ENCODE measurements at places on chromosomes 2 and 18.

DNA sequence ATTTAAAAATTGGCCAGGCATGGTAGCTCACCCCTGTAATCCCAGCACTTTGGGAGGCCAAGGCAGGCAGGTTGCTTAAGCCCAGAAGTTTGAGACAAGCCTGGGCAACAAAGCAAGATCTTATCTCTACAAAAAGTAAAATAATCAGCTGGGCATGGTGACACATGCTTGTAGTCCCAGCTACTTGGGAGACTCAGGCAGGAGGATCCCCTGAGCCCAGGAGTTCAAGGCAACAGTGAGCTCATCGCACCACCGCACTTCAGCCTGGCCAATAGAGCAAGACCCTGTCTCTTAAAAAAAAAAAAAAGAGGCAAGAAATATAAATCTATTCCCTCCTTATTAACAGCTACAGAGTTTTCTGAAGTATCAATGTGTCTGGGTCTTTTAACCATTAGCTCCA, 51.9 kb downstream of the ESCO1 start:
- no peak for DNase-seq

DNA sequence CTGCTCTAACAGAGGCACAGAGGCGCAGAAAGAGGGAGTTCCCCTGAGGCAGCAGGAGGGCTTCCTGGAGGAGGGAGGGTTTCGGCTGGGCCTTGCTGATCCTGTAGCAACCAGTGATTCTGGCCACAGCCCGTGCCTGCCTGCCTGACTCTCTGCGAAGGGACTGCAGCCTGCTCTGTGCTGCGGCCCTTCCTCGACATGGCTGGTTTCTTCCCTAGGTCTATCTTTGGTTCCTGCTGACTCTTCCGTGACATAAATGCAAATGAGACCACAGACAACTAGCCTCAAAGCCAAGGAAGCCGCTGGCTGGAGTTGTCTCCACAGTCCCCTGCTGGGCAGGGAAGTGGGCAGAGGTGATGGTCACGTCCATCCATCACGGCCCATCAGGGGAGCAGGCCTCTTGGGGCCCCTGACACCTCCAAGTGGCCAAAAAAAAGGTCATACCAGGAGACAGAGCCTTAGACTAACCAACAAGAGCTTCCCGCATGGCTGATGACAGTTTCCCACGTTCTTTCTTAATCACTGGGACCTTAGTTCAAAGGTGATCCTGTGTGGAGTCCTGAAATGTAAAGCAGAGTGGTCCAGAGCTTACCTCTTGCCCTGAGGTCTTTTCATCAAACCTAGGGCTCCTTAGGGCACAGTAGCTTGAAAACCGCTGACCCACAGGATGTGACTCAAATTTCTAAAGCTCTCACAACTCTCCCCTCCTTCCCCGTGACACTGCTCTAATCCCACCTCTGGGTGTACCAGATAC, 55.3 kb downstream of the HS1BP3 start:
- peak; percentile 13 for DNase-seq

GRCh38 chr18:66825347-66825746, 221.5 kb upstream of the CDH19 start:
- DNase-seq, result no peak

DNA sequence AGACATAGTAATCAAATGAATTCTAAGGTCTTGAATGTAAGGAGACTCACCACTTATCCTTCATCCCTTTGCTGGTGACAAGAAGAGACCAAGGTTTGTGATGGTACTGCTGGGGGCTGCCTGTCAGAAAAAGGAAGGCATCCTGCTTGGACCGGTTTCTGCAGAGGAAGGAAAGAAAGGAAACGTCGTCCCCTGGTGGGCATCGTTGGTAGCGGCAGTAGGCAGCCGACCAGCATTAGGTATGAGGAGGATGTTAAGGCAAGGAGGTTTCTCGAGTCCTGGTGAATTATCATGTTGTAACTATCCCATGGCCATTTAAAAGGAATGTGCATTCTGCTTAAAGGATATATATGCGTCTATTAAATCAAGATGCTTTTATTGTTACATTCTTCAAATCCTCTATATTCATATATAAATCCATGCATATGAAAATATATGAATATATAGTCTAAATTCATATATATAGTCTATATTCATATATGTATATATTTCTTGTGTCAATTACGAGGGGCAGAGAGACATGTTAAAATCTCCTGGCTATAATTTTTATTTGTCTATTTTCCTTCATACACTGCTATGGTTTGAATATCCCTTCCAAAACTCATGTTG, 94.4 kb upstream of the TGFA start:
- DNase-seq, result peak; percentile 88

DNA sequence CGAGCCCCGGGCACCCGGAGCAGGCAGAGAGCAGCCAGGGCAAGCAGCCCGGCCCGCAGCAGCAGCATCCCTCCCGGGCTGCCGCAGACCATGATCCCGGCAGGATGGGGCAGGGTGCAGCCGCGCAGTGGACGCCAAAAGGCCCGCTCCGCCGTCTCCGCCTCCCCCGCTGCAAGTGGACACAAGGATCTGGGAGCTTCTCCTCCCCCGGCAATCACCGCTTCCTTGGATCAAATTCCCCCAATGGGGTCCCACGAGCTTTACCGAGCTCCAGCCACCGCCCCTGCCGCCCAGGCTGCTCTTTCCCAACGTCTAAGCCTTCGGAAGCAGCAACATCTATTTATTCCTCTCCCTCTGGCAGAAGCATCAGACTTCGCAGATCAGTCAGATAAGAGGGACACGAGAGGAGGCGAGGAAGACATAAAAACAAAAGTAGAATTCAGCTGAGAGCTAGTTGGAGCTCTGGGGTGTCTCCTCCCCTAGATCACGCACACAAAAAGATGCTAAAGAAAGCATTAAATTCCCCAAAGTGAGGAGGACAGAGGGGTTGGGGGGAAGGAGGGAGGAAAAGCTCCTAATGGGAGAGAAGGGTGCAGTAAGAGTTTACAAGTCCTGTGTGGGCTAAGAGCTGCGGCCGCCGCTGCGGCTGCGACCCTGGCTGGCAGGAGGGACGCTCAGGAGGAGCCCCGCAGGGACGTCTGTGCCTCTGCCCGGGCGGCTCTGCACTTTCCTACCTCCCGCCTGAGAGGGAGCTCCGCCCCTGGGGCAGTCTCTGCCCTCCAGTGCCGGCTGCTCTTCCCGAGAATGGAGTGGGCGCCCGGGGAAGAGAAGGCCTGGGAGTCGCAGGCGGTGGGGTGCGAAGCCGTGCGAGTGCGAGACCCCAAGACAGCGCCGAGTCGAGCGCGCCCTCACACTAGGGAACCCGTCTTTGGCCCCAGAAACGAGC, at the start of gene FRZB:
Gene FRZB (minus strand): TSS at position 177 of the 946 bp plus-strand sequence. CDS start 85 bp downstream, at position 92.
- DNase-seq, result peak; percentile 72

GRCh38 chr18:32695534-32695933, 77.3 kb downstream of the KLHL14 start:
- DNase-seq, result no peak

GRCh38 chr2:50564766-50565165, 467.2 kb downstream of the NRXN1 start:
- DNase-seq, result no peak

DNA sequence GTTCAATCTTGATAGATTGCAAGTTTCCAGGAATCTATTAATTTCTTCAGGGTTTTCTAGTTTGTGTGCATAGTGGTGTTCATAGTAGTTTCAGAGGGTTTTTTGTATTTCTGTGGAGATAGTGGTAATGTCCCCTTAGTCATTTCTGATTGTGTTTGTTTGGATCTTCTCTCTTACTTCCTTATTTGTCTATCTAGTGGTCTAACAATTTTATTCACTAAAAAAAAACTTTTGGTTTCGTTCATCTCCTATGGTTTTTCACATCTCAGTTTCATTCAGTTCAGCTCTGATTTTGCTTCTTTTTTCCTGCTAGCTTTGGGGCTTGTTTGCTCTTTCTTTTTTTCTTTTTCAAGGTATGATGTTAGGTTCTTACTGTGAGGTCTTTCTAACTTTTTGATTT, 94.5 kb downstream of the SNTG2 start:
- no peak for DNase-seq

DNA sequence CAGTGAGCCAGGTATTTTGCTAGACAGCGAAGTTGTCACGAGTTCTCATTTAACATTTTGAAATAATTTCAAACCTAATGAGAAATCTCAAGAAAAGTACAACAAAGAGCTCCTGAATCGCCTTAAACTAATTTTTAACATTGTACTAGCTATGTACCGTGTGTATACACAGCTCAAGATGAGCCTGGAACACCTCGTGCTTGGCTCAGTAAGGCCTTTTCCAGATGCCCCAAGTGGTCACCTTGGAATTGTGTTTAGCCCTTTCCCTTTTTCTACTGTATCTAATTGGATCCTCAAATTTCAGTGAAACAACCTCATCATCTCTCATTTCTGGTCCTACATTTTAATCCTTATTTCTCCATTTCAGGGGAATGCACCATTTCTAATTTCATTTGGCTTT, 7.2 kb downstream of the PTPN4 start:
- DNase-seq, result no peak

DNA sequence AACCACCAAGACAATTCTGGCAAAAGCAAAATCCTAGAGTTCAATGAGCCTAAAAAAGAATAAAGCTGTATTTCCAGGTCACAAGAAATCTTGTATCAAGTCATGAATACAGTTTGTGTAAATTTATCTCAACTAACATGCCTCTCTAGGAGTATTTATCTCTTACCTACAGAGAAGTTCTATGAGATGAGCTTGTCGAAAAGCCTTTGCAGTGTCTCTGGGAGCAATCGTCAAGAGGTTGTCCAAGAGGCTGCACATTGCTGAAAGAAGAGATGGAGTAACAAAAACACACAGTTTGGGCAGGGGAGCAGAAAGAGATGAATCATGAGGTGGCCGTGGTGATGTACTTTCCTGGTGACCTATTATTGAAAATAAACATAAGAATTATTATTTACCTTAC, 112.0 kb upstream of the CD226 start:
- DNase-seq, result no peak

All from glutamatergic neuron (in vitro differentiated cells).